NCI-H2029 treated with DMSO at 0.1 percent for 48 hours (cell line): ENCODE measurements at places on chromosomes 5 and 9.

GRCh38 chr5:116013207-116013785 lies 19.0 kb upstream of the ARL14EPL start:
- no peak for DNase-seq

DNA sequence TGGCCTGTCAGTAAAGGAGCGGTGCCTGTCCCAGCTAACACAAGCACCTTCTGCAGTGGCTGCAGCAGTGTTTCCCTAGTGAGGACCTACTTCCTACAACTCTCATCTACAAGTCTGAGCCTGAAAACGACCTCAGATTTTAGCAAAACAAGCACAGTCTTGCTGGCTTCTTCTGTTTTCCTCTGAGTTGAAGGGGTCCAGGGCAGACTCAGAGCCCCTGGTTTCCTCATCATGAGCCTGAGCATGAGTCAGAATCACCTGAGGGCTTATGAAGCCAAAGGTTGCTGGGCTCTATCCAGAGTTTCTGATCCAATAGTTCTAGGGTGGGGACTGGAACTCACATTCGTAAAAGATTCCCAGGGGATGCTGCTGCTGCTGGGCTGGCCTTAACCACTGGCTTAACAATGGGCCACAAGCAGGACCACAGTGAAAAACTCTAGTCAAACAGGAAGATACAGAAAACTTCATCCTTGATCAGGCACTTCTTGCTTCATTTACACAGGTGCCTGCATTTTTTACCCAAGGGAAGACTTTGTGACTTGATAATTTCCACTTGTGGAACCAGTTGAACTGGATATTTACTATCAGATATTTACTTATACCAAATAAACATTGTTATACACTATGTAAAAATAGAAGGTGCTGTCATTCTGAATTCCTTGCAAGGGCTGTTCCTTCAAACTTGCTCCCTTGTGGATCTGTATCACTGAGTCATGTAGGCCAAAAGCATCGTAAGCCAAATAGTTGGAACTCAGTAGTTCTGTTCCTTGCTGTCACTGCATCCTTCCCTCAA lies 4.3 kb upstream of the ACER2 start:
- no peak for DNase-seq

- DNase-seq = no peak
These were observed 10.5 kb downstream of the MSX2 start for GRCh38 chr5:174734571-174735497.

GRCh38 chr5:129271308-129271707 lies 176.8 kb downstream of the ISOC1 start:
- no peak for DNase-seq

DNA sequence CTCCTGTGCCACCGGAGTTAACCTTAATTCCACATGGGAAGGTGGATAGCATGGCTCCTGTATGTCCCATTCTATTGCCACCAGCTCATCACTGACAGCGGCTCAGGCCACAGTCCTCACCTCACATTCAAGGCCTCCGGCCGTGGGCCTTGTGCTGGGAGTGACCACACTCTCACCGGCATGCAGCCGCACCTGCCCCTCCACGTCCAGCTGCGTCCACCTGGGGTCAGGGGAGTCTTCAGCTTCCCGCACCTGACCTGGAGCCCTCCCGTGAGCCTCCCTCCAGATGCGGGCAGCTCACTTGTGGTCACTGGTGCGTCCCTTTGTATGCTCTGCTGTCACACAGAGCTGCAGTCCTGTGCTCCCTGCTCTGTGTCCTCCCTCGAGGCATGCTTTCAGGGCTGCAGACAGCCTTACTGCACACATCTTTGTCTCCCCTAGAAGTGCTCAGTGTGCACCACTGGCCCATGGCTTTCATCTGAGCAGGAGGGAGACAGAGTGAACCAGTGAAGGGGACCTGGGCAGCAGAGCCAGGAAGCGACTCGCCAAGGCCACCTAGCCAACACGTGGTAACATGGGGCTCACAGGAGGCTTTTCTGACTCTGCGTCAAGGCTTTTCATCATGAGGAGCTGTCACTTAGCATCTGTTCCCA lies 210.1 kb downstream of the ERCC6L2 start:
- no peak for DNase-seq

DNA sequence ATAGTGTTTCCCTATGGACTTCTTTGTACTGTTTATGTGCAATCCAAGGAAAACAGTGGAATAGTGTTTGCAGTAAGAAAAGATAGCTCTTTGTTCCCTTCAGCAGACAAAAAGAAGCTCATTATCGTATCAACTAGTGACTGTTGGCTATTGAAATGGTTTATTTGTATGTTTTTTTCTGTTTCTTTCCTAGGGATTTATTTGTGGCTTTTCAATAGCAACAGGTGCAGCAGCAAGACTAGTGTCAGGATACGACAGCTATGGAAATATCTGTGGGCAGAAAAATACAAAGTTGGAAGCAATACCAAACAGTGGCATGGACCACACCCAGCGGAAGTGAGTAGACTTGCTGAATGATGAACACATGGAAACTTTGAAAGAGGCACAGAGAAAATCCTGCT lies 65.1 kb downstream of the SLC44A1 start:
- no peak for DNase-seq
